ENCODE measurements at places on chromosomes 6 and 20.

DNA sequence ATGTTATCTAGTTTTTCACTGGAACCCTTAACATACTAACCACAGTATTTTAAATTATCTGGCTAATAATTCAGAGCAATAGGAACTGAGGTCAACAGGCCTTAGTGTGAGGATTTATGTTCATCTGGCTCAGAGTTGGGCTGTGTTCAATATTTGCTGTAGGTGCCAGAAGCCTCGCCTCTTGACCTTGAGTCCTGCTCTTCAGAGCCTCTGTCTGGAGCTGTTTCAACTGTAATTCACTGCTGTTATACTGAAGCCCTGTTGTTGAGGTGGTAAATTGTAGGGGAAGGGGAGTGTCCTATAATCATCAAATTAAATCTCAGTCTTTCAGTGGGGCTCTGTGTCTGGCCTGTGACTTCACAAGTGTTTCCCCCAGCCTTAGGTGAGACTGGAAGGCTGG lies 184.4 kb downstream of the CDH26 start:
- no peak for DNase-seq

- DNase-seq, result no peak
Observed at GRCh38 chr20:44113618-44114376, 73.2 kb downstream of the JPH2 start.

DNA sequence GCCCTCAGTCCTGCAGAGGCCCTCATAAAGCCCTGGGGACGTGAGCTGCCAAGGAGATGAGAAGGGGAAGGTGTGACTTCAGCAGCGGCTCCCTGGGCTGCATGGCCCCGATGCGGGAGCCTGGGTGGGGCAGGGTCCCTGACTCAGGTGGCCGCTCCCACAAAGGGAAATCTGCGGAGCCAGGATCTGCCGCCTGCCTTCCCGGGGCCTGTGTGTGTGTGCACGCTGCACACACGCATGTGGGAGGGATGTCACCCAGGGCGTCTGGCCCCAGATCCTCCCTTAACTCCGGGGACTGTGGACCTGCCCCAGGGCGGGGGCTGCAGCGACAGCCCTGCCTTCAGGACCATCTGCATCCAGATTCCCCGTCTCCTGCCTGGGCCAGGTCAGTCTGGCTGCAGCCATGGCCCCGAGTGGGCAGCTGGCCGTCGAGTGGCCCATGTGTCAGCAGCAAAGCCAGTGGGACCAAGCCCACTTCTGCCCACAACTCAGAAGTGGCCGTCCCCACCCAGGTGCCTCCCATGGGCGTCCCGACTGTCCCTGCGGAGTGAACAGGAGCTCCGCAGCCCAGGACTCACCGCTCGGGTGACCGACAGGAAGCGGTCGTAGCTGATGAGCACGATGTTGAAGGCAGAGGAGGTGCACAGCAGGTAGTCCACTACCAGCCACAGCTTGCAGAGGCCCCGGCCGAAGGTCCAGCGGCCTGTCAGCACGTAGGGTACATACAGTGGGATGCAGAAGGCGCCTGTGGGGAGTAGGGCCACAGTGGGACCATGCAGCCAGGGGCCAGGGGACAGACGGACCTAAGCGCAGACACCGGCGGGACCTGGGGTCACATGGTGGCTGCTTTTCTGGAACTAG lies 1.9 kb downstream of the HRH3 start:
- DNase-seq, result no peak

GRCh38 chr6:35719830-35720733 lies 16.8 kb upstream of the ARMC12 start:
- no peak for DNase-seq

DNA sequence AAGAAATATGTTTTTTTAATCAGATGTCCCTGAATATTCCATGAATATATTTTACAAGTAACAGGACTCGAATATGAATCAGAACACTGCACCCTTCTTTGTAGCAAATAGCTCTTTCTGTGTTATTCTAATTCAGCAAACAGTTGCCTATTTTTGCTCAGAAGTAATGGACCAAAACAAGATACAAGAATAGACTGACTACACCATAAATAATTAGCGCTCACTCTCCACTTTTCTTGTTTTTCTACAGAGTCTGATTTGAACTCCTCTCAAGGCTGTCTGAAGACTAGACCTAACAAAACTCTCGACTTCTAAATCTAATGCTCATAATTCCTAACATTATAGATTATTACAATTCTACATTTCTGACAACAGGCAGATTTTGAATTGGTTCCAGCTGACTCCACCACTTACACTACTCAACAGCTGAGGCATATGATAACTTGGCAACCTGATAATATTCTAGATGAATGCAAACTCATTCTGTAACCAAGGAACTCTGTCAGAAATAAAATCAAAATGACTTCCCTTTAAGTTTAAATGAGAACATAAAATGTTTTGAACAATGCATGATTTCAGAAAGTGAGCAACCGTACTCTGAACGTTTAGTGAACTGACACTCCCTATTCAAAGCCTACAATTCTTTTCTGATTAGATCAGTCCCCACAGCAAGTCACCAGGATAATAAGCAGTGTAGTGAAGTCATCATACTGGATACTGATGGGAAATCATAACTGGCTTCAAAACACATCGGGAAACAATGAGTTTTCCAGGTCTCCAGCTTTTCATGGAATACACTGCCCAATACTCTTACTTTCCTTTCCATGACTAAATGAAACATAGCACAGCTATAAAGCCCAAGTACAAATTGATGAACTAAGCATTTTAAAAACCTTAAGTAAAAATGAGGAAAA lies 114.2 kb upstream of the BEND6 start:
- DNase-seq, result no peak

GRCh38 chr20:50044353-50044960 lies 61.7 kb downstream of the SNAI1 start:
- DNase-seq, result no peak

DNA sequence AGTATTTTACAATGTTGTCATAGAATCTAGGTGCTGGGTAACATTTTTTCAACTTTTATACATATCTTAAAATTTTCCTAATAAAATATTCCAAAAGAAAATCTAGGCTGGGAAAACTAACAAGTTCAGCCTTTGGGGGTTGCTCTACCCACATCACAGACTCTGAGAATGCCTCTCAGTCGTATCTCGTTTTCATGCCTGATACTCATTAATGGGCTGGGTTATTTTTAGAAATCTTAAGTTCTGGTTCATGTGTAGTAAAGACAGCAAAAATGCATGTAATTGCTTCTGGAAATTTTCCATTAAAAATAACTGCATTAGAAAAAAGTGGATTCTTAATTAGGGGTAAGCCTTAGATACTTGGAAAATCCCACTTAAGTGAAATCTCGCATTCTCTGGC lies 149.3 kb downstream of the SLC24A3 start:
- DNase-seq, result no peak

- no peak for DNase-seq
Observed at GRCh38 chr20:51412951-51413481, 129.5 kb downstream of the NFATC2 start.

DNA sequence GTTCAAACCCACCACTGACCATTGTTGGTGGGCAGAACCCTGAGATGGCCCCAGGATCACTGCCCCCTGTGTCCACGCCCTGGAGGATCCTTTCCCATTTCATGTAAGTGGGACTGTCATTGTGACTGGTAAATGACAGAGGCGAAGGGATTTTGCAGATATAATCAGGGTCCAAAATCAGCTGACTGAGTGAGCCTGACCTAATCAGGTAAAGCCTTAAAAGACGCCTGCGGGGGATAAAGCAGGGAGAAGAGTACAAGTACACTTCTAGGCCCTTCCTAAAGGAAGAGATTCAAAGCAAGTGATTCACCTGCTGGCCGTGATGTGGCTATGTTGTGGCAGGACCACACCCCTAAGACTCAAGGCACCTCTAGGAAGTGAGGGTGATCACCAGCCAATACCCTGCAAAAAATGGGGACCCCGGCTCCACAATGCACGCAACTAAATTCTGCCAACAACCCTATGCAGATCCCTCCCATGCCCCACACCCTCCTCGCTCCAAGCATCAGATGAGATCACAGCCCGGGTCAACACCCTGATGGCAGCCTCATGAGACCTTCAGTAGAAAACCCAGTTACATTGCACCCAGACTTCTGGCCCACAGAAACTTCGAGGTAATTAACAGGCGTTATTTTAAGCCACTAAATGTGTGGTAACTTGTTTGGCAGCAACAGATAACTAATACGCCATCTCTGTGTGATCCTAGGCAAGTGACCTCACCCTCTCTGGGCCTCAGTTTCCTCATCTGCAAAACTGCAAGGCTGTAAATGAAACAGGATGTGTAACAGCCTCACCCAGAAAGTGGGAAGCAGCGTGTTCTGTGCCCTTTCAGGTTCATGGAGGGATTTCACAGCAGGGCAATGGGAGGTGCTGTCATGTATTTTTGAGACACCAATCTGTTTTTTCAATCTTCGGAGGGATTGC lies 11.3 kb downstream of the PREX1 start:
- no peak for DNase-seq

DNA sequence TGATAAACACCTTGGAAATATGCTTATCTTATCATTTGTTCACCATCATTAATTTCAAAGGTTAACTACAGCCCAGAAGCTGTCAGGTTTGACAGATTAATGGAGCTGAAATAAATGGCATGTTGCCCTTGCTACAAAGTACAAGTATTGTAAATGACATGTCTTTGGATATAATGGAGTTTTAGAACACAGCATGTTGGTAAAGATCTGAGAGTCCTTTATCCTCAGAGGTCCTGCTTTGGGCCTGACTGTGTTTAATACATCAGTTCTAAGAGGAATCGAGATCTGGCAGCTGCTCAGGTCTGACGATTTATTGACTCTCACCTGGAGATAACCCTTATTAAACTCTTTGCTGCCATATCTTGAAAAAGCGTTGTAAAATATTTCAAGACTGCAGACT lies 222.7 kb upstream of the OPRM1 start:
- DNase-seq, result no peak

- DNase-seq, result no peak
Observed at GRCh38 chr6:140017470-140017869, 643.0 kb upstream of the CITED2 start.

DNA sequence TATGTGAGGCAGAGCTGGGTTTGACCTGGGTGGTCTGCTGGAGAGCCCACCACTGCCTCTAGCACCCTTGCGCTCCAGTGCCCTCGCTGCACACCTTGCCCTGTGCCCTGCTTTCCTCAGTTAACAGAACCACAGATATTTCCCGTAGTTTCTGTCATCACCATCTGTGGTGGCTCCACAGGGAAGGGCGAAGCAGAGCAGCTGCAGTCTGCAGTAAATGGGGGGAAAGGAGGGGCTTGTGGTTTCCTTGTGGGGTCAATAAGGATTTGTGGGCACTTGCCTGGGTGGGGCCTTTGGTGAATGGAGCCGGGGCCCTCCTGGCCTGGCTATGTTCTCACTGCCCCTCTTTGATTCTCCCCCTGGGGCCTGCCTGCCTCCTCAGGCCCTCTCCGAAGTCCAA lies 21.2 kb upstream of the CCDC167 start:
- no peak for DNase-seq

DNA sequence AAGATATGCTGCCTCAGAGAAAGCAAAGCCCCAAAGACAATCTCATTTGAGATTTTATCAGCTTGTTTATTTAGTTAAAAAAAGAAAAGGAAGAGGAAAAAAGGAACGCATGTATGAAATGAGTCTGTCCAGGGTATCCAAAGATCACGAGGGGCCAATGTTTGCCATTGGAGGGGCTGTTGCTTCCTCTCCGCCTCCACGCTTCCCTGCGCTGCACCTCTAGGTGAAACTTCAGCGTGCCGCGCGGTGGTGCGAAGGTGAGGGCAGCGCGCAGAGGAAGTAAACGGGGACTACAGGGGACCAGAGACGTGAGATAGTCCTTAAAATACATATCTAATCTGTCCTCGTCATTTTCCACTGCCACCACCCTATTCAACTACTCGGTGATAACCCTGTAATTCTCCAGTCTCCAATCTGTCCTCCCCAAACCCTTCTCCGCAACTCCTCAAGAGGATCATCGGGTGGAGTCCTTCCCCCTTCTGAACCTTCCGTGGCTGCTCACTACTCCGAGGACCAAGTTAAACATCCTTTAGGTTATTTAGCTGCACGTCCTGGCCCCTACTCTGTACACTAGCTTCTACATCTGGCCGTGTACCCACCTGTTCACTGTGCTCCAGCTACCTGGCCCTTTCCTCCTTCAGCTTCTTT lies 1.1 kb upstream of the DCBLD1 start:
- DNase-seq, result no peak

- DNase-seq, result no peak
Observed at GRCh38 chr20:15863735-15864134, 709.5 kb downstream of the KIF16B start.

DNA sequence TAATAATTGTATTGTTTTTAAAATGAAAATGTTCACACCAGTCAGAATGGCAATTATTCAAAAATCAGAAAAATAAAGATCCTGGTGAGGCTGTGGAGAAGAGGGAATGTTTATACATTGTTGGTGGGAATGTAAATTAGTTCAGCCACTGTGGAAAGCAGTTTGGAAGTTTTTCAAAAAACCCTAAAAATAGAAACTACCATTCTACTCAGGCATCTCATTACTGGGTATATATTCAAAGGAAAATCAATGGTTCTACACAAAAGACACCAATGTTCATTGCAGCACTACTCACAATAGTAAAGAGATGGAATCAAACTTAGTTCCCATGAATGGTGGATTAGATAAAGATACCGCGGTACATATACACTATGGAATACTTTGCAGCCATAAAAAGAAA lies 461.5 kb upstream of the ADGRB3 start:
- DNase-seq, result no peak

DNA sequence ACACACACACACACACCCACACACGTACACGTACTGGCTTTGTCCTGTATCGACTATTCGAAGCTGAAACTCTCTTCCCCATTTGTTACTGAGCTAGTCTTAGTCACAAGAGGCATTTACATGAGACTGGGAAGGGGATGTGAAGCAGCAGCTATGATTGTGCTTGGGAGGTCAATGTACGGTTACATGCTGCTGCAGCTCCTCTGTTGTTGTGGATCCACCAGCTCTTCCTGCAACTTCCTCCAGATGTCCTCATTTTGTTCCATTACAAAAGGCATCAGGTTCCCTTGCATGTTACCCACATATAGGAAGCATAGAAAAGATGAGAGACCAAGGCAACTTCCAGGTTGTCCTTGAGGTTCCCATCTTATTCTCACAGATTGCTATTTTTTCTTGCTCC lies 612.4 kb upstream of the IMPG1 start:
- DNase-seq, result no peak

DNA sequence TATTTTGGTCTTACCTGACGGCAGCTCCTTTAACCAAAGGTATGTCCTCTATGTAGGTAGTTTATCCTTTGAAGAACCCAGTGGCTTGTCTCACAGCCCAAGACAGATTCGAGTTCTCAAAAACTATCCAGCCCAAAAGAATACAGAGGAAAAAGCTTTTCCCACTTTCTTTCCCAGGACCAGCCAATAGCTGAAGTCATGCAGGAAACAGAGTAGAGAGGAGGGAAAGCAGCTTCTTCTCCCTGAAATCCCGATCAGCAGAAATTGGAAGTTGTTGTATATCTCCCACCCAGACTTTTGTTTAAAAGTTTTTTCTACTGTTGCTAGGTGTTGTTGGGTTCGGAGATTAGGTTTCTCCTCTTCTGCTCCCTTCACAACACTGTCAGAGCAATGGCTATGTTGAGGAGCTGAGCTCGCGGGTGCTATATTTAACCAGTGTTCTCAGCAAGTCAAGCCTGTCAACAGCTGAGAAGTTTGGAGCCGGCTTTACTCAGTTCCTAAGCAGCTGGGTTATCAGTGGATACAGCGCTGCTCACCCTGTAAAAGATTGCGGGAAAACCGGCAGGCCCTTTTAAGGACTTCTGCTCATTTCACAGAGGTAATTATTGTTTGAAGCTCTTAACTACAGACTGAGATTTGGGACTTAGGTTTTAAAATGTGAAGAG lies at the start of gene FILIP1:
FILIP1 (minus strand) TSS at position 401 of the 665 bp plus-strand sequence. CDS start 78,828 bp downstream, outside the sequence.
- DNase-seq, result no peak
